ENCODE measurements at places on chromosomes 5 and 9.
A peak's percentile ranks its signal among the peaks of the same experiment; 100 is the strongest.

DNA sequence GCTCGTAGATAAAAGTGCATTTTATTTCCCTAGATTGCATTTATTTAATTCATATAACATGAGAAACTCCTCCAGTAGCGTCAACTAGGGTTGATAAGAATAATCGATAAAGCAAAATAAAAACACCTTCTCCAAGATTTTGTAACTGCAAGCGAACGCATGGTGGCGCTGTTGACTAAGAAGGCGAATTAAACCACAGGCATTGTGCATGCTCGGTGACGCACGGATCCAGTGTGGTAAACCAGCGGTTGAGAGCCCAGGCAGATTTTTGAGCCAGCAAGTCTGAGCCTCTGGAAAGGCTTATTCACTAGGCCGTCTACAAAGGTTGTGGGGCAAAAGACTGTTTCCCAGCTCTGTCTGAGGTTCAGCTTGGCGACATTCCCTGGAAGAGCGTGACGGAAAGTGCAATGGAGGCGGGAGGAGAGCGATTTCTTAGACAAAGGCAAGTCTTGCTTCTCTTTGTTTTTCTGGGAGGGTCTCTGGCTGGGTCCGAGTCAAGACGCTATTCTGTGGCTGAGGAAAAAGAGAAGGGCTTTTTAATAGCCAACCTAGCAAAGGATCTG, at the start of gene PCDHB3:
TSS of gene PCDHB3 (plus strand) at position 231 of the 563 bp plus-strand sequence. CDS start at position 408, 177 bp downstream.
- DNase-seq, result peak; percentile 79

- DNase-seq, result no peak
Observed at GRCh38 chr5:123524146-123524545, 12.2 kb downstream of the CSNK1G3 start.

GRCh38 chr5:75671506-75671905, 45.7 kb downstream of the POC5 start:
- DNase-seq, result no peak

DNA sequence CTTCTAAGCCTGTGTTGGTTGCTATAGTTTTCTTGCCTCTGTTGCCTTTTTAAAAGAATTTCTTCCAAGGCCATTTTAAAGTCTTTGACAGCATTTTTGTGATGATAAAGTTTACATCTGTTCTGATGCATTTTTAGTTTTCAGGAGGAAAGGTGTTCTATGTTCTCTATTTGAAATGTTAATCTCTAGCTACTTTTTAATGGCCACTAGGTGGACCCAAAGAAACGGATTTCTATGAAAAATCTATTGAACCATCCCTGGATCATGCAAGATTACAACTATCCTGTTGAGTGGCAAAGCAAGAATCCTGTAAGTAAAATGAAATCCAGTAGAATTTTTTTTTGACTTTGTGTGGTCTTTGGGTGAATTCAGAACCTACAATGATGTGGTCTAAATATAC, 60.2 kb downstream of the MELK start:
- peak; percentile 47 for DNase-seq

DNA sequence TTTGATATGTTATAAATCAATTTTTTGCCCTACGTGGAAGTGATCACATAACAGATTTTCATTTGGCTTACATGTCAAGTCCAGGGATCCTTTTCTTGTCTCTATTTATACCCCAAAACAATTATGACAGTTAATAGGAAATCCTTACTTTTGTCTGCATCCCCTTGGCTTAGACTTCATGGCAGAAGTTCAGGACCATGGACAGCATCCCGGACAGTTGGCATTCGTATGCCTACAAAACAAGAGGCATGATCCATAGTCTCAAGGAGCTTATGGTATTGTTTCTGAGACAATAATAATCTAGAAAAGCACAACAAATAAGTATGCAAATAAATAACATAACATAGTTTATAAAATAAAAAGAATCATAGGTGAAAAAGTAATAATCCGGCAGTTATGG, 214.3 kb upstream of the GRIA1 start:
- DNase-seq, result no peak

GRCh38 chr9:130128733-130129431, 43.3 kb upstream of the NCS1 start:
- DNase-seq, result no peak

Measured in SK-N-SH (cell line).